H4 (cell line): ENCODE measurements at places on chromosomes 2 and 18.
A peak's percentile ranks its signal among the peaks of the same experiment; 100 is the strongest.

GRCh38 chr2:135818937-135819610 lies 17.9 kb downstream of the LCT start:
- DNase-seq, result peak; percentile 52

- DNase-seq, result no peak
Measured at GRCh38 chr18:65587491-65587890, 163.3 kb upstream of the CDH7 start.

GRCh38 chr2:70922235-70923234 lies 13.2 kb upstream of the ATP6V1B1 start:
- no peak for DNase-seq

GRCh38 chr2:124888431-124888830 lies 863.3 kb downstream of the CNTNAP5 start:
- DNase-seq, result no peak

GRCh38 chr2:201366146-201366545 lies 9.0 kb upstream of the FLACC1 start:
- DNase-seq, result no peak

DNA sequence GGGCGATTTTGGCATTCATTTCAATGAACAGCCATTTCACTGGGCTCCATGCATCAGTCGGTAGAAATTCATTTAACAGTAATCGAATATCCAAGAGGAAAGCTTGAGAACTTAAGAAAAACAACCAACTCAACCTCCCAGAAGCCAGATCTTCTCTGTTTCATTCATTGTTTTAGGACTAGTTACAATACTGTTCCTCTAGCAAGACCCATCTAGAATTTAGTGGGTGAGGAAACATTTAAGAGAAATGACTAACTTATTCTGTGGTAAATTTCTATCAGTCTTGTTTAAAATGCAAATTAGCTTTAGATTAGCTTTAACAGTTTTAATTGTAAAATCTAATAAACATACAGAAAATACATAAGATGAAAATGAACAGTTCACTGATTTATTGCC lies 81.4 kb upstream of the SMAD7 start:
- DNase-seq, result no peak

DNA sequence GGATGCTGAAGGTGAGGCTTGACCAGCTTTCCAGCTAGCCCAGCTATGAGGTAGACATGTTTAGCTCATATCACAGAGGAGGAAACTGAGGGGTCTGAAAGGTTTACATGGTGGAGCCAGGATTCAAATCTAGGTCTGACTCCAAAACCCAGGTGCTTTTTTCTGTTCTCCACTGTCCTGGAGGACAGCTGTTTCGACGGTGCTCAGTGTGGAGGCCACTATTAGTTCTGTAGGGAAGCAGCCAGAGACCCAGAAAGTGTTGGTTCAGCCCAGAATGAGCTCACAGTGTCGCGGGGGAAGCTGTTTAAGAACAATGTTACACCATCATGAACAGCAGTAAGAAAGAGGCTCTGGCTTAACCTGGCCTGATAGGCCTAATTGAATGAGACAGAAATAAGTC lies 11.1 kb downstream of the PROC start:
- DNase-seq, result no peak

DNA sequence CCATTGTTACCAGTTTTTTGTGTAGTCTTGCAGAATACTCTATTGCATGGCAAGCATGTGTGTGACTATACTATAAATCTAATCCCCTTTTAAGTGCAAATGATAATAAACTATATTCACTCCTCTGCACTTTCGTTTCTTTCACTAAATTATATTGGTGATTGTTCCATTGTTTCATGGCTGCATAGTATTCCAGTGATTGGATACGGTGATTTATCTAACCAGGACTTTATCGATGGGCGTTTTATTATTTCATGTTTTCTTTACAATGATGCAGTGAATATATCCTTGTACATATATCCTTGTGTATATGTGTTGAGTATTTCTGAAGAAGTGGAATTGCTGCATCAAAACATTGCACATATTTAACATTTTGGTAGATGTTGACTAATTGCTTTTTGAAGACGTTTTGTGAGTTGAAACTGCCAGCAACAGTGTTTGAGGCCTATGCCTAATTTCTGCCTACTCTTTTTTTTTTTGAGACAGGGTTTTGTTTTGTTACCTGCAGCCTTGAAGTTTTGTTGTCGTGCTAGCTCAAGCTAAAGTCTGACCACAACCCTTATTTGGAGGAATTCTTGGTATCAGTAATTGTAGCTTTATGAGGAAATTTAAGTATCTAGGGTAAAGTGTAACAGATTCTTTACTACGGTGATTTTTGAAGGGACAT lies 2.7 kb downstream of the MIB1 start:
- DNase-seq, result no peak

- DNase-seq, result no peak
Measured at GRCh38 chr2:10366601-10367270, 64.0 kb downstream of the HPCAL1 start.
